ENCODE measurements at places on chromosomes 12 and 14.
A peak's percentile ranks its signal among the peaks of the same experiment; 100 is the strongest.

DNA sequence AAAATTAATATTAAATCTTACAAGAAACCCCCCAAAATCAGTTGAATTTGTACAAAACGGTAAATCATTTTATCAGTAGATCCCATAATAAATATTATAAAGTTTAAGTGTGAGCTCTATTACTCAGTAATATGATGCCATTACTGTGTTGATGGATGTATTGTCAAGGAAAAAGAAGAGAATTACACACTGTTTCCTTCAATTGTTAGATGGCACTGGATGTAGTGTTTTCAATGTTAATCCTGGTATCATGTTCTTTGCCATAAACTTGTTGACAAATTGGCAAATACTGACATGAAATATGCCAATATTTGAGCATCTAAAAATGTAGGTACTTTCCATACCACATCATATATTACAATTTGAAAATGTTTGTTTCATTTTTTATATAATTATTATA lies 101.6 kb downstream of the NTS start:
- peak; percentile 23 for DNase-seq

DNA sequence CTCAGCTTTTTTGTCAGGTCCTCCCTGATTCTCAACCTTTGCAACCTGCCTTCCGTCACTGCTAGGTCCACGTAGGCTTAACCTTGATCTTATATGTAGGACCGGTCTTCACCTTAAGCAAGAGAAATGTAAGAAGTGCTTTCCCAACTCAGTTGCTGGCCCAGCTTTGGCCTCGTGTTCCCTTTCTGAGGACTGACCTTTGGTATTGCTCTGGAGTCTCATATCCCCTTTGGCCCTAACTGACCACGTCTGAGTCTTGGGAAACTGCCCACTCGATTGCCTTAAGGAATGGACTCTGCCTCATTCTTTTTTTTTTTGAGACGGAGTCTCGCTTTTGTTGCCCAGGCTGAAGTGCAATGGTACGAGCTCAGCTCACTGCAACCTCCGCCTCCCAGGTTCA lies 8.0 kb downstream of the ACOT6 start:
- no peak for DNase-seq

- no peak for DNase-seq
These were observed 80.9 kb upstream of the TSPAN11 start for GRCh38 chr12:30845676-30846075.

- no peak for DNase-seq
These were observed 1.3 kb downstream of the TEAD4 start for GRCh38 chr12:2960390-2960956.

DNA sequence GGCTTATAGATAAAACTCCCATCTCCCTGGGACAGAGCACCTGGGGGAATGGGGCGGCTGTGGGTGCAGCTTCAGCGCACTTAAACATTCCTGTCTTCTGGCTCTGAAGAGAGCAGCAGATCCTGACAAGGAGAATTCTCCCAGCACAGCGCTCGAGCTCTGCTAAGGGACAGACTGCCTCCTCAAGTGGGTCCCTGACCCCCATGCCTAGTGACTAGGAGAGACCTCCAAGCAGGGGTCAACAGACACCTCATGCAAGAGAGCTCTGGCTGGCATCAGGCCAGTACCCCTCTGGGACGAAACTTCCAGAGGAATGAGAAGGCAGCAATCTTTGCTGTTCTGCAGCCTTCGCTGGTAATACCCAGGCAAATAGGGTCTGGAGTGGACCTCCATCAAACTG lies 28.1 kb upstream of the CD163L1 start:
- DNase-seq, result no peak

- no peak for DNase-seq
These were observed 65.5 kb upstream of the BEGAIN start for GRCh38 chr14:100652744-100653143.

Data from dermis microvascular lymphatic vessel endothelial cell (primary cell).